ENCODE measurements at places on chromosomes 1 and 21.

GRCh38 chr1:77394166-77394565 is 112.3 kb downstream of the AK5 start:
- no peak for DNase-seq

DNA sequence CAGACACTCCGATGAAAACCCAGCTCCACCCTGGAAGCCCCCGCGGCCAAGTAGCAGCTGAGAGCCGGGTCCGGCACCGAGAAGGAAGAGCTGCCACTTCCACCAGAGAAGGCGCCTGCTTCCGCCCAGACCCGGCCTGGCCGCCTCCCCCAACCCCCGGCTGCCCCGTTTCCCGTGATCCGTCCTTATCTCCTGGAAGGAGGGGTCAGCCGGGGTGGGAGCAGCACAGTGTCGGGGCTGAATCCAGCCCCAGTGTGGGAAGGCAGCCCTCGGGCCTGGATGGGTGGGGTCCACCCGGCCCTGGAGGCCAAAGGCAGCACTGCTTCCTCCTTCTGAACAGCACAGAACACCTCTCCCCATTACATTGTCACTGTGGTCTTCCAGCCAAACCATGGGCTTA is 69.4 kb downstream of the MEGF6 start:
- no peak for DNase-seq

DNA sequence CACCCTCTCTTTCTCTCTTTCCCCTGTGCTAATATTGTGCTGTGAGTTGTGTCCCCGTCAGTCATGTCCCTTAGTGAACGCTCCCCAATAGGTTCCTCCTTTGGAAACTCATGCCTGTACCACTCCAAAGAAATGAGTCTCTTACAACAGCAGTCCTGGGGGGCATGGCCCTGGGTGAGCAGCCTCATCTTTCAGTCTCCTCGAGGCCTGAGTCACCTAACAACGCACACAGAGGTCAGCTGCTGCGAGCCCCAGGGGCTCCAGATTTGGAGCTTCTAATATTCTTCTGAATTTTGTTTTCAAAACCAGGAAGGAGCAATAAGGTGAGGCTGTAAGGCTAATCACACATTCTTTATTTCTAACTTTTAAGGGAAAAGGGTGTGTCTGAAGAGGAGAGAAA is 30.5 kb upstream of the ZBTB8A start:
- DNase-seq = no peak

DNA sequence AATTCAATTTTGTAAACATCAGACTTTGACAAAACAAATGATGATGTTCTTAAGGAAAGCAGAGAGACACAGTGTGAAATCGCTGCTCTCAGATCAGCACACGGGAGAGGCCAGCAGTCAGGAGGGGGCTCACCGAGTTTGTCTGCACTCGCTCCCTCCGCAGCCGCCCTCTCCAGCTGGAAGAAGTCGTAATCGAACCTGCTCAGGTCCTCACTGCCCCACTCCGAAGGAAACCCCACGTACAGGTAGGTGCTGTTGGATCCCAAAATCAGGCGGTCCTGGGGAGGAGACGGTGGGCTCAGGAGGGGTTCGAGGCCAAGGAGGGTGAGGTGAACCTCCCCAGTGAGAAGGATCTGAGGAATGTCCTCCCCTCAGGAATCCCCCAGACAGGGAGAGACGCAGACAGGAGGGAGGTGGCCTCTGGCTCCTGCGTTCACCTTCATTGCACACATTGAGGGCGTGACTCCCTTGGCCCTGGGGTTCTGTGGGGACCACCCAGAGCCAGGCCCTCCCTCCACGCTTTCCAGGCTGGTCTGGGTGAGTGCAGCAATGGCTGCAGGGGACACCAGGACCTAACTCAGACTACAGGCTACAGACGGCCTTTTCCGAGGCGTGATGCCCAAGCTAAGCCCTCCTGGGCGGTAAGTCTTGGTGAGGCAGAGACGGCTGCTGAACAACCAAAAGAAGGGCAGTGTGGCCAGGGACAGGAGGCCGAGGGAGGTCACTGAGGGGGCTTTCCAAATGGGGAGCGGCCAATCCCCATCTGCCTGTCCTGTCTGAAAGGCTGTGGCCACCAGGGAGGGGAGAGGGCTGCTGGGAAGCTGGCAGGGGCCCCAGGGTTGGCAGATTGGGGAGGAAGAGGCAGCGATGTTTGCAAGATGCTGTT is 65.5 kb downstream of the SCCPDH start:
- no peak for DNase-seq

- no peak for DNase-seq
Measured at GRCh38 chr1:248778906-248779305, 23.3 kb upstream of the LYPD8 start.

DNA sequence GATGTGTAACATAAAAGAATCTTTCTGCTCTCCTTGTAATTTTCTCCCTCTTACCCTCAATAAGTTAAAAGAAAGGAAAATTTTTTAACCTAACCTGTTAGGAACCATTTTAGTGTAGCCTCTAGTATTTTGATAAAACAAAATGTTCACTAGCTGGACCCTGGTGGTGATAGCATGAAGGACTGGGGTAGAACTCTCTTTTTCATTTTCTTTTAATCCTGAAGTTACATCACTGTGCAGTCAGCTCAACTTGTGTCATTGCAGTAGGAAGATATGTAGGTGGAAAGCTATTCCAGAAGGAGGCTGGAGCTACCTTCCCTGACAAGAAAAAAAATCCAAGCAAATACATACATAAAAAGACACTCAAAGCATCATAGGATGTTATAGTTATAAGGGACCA is 39.3 kb downstream of the NFIA start:
- DNase-seq = no peak

GRCh38 chr1:225824533-225824941 is 14.6 kb downstream of the EPHX1 start:
- DNase-seq = no peak

DNA sequence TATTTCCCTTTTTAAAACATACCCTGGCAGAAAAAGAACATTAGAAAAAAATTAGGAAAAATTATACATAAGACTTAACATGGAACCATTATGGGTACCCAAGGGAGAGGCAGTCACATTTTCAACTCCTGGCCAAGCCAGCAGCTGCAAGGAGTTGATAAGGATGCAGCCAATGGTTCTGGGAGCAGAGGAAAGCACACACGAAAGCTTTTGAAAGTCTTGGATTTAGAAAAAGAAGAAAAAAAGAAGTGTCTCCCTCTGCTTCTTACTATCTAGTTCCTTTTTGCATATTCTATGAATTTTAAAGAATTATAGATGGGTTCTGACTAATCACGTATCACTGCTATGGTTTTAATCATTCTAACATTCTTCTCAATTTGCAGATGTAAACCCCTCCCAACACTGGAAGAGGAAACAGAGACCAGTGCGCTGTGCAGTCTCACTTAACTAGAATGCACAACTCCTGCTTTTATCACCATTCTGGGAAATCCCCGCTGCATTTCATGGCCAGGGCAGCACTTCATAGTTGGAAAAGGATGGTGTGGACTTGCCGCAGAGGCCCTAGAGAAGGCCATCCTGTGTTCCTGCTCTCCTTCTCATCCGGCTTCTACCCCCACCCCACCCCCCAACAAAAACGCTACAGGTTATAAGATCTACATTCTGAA is 2.7 kb upstream of the CD58 start:
- no peak for DNase-seq

GRCh38 chr1:79310609-79311008 is 304.1 kb upstream of the ADGRL4 start:
- no peak for DNase-seq

Data from stimulated activated CD4-positive, alpha-beta T cell treated with anti-CD3 and anti-CD28 coated beads, Interleukin-2, amount 100 ng/mL, for 24 hours (primary cell).